Activated naive CD4-positive, alpha-beta T cell treated with Interleukin-2 at 50 U/mL for 16 hours (primary cell): ENCODE measurements at places on chromosomes 4 and X.

DNA sequence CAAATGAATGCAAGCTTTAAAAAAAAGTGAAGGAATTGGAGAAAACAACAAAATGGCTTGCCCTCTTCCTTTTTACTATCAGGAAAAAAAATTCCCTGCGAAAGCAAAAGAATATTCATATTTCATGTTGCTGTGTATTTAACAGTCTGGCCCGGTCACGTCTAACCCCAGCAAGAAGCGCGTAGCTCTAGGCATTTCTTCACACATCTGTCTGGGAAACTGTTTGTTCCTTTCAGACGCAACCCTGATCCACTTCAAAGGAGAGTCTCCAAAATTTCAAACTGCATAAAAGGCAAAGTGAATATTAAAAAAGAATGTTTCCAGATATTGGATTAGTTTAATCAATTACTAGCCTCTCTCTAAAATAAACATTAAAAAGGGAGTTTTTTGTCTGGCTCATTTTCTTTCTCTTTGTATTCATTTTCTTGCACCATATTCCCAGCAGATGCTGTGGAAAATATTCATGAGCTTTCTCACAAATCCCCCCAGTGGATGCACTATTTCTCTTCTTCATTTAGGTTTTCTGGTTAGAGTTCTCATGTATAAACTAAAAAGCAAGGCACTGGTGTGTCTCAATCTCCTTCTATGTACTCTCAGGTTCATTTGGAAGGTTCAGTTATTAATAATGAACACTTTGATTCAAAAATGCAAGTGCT, 145.3 kb downstream of the MID1 start:
- DNase-seq: no peak

DNA sequence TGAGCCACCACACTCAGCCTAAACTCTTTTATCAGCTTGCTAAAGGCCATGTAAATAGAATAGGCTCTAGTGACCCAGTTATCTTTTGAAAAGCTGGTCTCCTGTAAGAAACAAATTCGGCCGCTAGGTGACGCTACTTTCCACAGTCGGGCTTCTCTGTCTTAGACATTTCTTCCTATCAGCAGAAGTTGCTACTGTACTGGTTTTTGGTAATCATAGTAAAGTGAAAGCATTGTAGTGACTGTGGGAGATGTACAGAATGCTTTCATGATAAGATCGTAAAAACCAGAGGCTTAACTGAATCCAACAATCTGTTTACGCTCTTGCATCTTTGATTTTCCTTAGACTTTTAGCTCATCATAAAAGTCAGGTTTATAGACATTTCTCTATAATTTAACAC, 82.6 kb downstream of the GK start:
- DNase-seq: peak; percentile 76

- no peak for DNase-seq
Measured at GRCh38 chrX:22577181-22577580, 304.5 kb downstream of the CBLL2 start.

GRCh38 chrX:36160081-36160480, 240.5 kb downstream of the CFAP47 start:
- DNase-seq: no peak

- no peak for DNase-seq
Measured at GRCh38 chr4:57504139-57504538, 394.0 kb upstream of the IGFBP7 start.

- no peak for DNase-seq
Measured at GRCh38 chr4:60885011-60885410, 315.1 kb upstream of the ADGRL3 start.

- no peak for DNase-seq
Measured at GRCh38 chr4:108649863-108650211, 562 bp upstream of the OSTC start.

- DNase-seq: no peak
Measured at GRCh38 chrX:42119076-42119475, 195.7 kb upstream of the CASK start.

- DNase-seq: no peak
Measured at GRCh38 chrX:20437683-20438082, 171.0 kb upstream of the RPS6KA3 start.

GRCh38 chrX:132933170-132933569, 25.3 kb downstream of the HS6ST2 start:
- DNase-seq: no peak

GRCh38 chrX:45009371-45010000, 136.5 kb downstream of the KDM6A start:
- no peak for DNase-seq

DNA sequence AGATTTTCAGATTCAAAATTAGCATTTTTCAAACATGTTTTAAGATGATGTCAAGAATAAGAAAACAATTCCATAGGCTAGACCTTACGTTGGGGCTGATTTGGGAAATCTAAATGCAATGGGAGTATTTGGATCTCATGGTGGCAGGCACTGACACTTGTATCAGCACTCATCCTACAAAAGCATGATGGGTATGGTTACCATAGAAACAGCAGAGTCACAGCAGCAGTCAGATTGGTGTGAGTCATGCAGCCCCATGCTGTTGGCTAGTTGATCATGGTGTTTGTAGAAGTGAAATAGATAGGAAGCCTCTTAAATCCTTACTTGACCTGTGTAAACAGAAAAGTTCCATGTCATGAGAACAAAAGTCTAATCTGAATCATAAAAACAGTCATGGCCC, 1637.3 kb upstream of the PABPC4L start:
- DNase-seq: no peak

GRCh38 chrX:72566448-72566847, 6.2 kb downstream of the HDAC8 start:
- DNase-seq: no peak

- no peak for DNase-seq
Measured at GRCh38 chr4:125770814-125771398, 456.2 kb downstream of the FAT4 start.

DNA sequence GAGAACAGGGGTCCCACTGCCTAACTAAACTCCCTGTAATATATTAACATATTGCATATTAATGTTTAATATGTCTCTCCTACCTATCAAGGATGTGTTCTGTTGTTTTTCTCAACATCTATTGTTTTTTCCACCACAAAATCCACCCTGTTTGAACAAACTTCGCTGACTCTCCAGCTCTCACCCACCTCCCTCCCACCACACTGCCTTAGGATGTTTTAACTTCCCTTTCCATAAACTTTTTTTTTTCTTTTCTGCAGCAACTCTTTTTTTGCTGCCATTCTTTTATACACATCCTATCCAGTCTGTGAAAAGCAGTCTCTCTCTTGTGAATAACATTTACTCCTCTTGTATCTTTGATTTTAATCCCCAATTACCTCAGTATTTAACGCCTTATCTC, 226.1 kb downstream of the PCDH7 start:
- DNase-seq: no peak

DNA sequence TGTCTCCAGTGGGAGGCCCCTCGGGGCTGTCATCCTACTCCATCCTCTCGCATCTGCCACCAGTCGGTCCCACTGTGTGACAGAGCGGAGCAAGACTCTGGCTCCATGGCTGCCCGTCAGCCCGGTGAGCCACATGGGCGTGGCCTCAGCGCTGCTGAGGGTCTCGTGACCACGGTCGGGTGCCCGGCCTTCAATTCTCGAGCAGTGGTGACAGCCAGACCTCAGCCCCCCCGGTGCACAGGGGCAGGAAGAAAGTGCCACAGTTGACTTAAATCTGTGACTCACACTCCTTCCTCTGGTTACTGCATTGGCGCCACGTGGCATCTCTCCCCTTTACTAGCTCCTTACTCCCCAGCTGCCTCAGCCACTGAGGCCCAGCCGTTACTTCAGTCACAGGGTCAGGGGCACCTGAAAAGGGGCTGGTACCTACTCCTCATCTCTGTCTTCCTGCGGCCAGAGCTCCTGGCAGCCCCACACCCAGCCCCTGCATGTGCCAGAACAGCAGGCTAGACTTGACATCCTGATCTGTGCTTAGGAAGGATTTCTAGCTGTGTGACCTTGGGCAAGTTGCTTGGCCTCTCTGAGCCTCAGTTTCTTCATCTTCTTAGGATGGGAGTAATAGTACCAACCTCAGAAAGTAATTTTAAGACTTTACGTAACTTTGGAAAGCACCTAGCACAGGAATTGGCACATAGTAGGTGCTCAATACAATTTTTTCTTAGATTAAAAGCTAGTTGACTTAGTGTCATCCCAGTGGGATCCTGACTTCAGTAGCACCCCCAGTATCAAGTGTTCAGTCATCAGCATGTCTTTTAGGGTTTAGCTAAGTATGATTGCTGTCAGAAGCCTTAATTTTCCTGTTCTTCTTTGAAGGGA, 66.1 kb downstream of the TNIP2 start:
- peak; percentile 24 for DNase-seq

- no peak for DNase-seq
Measured at GRCh38 chr4:142079959-142080358, 443.6 kb downstream of the IL15 start.

GRCh38 chr4:1718095-1718850, 2.9 kb downstream of the TMEM129 start:
- DNase-seq: no peak

DNA sequence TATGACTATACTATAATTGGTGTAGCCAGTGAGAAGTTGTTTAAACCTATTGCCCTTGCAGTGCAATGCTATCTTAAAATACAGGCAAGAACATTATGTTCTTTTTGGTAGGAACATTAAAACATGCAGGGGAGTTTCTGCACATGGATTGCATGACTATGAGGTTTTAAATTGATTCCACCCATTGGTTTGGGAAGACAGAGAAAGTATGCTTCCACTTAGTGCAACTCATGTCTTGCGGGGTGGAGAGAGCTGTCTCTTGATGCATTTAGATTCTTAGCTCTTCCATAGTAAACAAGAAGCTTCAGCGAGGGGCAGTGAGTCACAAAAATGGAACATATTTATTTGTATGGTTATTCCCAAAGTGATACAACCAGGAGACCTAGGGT, 39.5 kb upstream of the RASL11B start:
- no peak for DNase-seq

- DNase-seq: no peak
Measured at GRCh38 chr4:32268863-32269262, 1548.7 kb downstream of the PCDH7 start.

DNA sequence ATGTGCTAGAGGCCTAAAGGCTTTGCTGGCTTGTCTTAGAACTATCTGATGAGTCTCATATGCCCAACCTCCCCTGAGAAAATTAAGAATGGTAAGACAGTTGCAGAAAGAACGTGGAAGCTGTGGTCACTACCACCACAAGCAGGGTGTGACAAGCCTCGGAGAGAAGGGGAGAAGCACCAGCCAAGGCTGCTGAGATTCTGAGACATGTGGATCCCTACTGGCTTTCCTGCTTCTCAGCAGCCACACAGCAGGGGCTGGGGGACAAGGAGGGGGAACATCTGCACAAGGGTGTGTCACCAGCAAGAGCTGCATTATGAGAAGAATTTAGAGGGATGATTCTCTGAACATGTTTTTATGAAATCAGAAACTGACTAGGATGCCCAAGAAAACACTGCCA, 19.4 kb downstream of the TAPT1 start:
- no peak for DNase-seq
